ENCODE measurements at places on chromosomes 1 and 21. TPM values are rescaled to one million over a fixed set of nuclear protein-coding genes. Genes with fewer than 3 reads are reported as not detected.

The CHODL gene
- 1.7 TPM for total RNA-seq

The L1TD1 gene
- 0.42 TPM for total RNA-seq

The RNF207 gene
- 14.7 TPM for total RNA-seq

The KCNK1 gene
- total RNA-seq = 2.2 TPM

The CHD1L gene
- total RNA-seq = 30.0 TPM

The EDN2 gene
- not detected for total RNA-seq

The ZNF695 gene
- not detected for total RNA-seq

The MIXL1 gene
- total RNA-seq = not detected

The CHI3L2 gene
- 12.4 TPM for total RNA-seq

The CDK18 gene
- 4.0 TPM for total RNA-seq

The RBP7 gene
- total RNA-seq = 267 TPM

The NPHS2 gene
- total RNA-seq = not detected

The CHIA gene
- total RNA-seq = not detected

The LCE3B gene
- not detected for total RNA-seq

The PALMD gene
- 212 TPM for total RNA-seq

The OR2M3 gene
- total RNA-seq = not detected

The CYP4Z1 gene
- total RNA-seq = 2.5 TPM

The DNALI1 gene
- 3.1 TPM for total RNA-seq

The DPT gene
- 310 TPM for total RNA-seq
